ENCODE measurements at places on chromosomes 13 and 19.

DNA sequence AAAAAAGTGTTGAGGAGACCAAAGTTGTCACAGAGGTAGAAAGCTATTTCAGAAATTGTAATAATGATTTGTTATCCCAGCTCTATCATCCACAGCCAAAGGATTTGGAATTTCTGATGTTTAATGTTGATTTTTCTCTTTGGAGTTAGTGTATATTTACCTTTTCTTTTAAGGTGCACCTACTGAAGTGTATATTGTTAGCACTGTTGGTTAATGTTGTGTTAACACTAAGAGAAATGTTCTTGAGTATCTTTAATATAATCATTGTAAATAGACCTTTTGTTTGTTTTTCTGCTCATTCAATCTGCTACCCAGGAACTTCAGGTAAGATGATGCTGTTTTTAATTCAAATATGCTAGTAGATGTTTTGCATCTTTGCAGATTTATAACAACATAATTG, 57.5 kb downstream of the ZAR1L start:
- no peak for DNase-seq

DNA sequence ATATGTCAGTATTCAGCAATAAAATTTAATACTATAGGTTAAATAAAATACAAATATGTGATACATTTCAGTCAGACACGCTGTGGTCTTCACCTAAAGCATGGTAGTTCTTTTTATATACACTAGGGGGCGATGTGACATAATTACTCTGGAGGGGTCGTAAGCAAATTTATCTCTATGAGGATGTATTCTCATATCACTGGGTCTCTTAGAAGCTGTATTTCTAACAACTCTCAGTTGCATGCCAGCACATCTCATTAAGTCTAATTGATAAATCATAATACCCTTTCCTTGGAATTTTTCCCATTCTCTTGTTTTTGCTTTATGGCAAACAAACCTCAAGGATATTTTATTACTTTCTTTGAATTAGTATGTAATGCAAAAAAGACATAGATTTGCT, 3.9 kb upstream of the PCDH17 start:
- DNase-seq = no peak

GRCh38 chr19:14482172-14482941, 7.2 kb upstream of the PTGER1 start:
- no peak for DNase-seq

DNA sequence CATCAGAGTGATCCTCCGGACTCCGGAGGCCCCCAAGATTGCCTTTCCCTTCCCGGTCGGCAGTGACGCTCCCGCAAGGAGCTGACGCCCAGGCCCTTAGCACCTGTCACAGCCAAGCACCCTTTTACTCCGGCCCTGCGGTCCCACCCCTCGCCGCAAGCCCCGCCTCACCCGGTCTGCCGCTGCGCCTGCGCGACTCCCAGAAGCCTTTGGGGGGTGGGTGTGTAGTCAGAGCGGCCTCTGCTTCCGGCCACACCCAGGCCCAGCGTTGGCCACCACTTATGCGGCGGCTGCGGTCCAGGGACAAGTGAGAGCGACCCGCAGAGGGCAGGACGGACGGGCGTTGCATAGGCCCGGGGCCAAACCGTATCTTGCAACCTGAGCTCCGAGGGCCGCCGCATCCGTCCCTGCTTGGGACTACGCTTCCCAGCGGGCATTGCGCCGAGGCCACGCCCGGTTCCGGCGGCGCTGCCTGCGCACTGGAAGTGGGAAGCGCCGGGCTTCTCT, 441 bp upstream of the ZFP28 start:
- DNase-seq = peak; percentile 48

- DNase-seq = no peak
These were observed 2567.7 kb upstream of the PCDH20 start for GRCh38 chr13:63983366-63983765.

DNA sequence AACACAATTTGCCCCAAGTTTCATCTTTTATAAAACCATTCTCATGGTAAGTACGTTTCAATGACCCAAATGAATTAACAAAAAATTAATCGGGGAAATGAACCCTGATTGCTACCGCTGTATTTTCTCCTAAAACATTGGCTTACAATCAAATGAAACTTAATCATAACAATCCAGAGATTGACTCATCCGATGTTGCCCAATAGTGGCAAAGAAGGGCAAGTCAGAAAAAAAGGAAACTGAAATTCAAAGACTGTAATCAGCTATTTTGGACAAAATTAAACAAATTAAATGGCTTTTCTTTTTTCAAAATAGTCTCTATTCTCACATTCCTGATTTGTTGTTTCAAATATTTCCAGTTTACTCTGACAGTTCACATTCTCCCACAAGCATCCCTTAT, 3.9 kb upstream of the ACOD1 start:
- peak; percentile 58 for DNase-seq

DNA sequence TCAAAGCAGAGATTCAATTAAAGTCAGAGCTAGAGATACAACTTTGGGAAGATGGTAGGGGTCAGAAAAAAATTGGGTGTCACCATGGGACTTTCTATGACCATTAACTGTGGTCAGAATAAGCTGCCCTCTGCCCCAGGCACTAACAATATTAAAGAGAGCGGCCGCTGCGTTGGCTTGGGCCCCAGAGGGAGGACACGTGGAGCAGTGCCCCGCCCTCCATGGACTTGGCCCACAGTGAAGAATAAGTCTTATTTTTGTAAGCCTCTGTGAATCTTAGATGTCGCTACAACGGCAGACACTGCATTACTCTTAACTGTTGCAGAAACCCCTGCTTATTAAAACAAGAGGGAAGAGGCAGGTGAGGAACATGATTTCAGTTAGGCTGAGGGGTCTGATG, 172.7 kb downstream of the UQCRFS1 start:
- DNase-seq = no peak

- no peak for DNase-seq
These were observed 14.8 kb downstream of the DDX39A start for GRCh38 chr19:14404312-14404711.

- peak; percentile 90 for DNase-seq
These were observed 87.2 kb upstream of the TNFSF11 start for GRCh38 chr13:42486711-42487198.

- no peak for DNase-seq
These were observed 2.9 kb upstream of the IRS2 start for GRCh38 chr13:109789262-109789661.

DNA sequence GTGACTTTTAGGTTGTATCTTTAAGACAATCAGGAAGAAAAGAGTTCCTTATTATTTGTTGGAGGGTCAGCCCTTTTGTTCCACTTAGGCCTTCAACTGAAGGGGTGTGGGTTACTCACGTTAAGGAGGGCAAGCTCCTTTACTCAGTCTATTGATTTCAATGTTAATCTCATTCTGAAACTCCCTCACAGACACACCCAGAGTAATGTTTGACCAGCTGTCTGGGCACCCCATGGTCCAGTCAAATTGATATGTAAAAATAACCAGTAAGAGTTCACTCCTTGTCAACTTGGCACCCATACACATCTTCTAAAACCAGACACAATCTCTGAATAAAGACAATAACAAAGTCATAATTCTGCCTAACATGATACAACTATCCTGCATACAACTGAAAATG, 292.9 kb downstream of the KLF5 start:
- no peak for DNase-seq

- no peak for DNase-seq
These were observed 74.9 kb downstream of the ALOX5AP start for GRCh38 chr13:30810261-30810701.

DNA sequence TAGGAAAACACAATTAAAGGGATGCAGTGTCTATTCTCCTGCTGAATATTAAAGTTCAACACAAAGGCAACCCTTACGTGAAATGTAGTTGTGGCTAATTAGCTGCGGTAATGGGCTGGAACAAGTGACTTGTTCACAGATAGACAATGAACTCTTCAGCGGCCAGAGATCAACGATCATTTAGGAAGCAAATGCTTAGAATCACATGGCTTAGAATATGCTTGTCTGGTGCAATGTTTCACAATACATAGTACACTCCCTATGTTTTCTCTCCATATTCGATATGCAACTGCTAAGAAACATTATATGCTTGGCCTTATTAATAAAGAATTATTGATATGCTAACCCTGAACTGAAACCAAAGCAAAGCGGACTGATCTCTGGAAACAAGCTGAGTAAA, 25.7 kb upstream of the MTUS2 start:
- no peak for DNase-seq

DNA sequence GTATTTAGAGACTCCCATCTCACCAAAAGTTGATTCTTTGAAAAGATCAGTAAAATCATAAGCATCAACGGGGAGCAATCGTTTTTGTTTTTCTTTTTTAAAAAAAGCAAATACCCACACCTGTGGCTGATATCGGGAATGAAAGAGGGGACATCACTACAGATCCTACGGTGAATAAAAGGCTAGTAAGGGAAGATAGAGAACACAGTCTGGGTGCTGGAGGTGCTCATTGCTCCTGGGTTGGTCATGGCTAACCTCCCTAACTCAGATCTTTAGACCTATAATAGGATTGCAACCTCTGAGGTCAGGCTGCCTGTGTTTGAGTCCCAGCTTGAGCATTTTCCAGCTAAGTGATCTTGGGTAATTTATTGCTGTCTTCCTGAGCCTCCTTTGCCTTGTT, 1.1 kb downstream of the EHD2 start:
- no peak for DNase-seq

- DNase-seq = no peak
These were observed 36.5 kb downstream of the GTF2F2 start for GRCh38 chr13:45156565-45157361.

- DNase-seq = no peak
These were observed 24.7 kb downstream of the CILP2 start for GRCh38 chr19:19562665-19563347.

DNA sequence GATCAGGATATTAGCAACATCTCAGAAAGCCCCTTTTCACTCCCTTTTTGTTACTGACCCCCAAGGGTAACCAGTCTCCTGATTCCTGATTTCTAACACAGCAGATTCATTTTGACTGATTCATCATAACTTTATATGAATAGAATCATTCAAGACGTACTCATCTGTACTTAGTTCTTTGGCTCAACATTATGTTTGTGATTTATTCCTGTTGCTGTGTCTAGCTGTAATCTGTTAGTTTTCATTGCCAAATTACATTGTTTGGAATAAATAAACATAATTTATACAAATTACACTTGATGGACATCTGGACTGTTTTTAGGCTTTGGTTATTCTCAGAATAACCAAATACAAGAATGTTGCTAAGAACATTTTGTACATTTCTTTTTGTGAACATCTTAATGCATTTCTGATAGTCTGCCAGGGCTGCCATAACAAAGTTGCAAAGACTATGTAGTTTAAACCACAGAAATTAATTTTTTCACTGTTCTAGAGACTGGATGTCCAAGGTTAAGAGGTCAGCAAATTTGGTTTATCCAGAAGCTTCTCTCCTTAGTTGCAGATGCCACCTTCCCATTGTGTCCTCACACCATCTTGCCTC, 62.8 kb upstream of the EDNRB start:
- DNase-seq = no peak

DNA sequence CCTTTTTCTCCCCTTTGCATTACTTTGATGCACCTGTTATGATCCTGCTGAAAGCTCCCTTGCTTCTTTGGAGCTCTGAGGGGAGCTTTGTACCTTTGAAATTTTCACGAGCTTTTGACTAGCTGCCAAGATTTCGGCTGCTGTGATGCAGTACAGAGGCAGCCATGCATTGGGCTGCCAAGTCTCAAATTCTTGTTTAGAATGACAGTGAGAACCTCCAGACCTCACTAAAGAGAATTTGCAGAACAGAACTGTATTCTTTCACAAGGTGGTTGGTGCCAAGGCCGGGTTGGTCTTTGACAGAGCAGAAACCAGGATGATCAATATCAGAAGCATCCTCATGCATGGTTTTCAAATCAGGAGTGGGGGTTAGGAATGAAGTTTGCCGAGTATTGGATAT, 414.8 kb downstream of the GPC5 start:
- DNase-seq = no peak

GRCh38 chr13:94556621-94557020, 39.3 kb downstream of the TGDS start:
- no peak for DNase-seq

GRCh38 chr19:5793188-5793587, 2.2 kb upstream of the DUS3L start:
- no peak for DNase-seq

DNA sequence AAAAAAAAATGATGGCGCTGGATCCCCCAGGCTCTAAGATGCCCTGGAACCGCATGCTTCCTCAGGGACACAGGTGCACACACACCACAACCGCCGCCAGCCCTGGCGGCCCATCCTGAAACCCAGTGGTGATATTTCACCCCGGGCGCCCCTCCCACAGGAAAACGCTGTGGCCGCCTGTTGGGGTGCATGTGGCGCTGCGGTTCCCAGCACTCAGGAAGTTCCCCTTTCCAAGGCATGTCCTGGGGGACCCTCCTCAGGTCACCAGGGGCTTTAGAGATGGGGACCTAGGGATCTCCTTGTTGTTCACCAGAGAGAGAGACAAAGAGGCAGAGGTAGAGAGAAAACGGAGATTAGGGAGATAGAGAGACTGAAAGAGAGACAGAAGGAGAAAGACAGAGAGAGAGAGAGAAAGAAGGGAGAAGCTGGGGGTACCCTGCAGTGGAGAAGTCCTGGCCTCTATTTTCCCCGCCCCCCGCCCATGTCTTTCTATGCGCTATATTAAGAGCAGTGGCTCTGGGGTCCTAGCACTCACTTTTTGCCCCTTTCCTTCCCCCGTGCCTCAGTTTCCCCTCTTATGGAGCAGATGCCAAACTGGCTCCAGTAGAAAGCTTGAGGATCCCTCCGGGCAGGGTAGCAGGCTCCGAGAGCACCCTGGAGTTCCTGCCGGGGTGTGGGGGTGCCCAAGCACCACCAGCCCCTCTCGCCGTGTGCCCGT, 2.3 kb downstream of the ADGRE2 start:
- DNase-seq = no peak

- no peak for DNase-seq
These were observed 1.5 kb downstream of the GPC6 start for GRCh38 chr13:93227878-93228642.

DNA sequence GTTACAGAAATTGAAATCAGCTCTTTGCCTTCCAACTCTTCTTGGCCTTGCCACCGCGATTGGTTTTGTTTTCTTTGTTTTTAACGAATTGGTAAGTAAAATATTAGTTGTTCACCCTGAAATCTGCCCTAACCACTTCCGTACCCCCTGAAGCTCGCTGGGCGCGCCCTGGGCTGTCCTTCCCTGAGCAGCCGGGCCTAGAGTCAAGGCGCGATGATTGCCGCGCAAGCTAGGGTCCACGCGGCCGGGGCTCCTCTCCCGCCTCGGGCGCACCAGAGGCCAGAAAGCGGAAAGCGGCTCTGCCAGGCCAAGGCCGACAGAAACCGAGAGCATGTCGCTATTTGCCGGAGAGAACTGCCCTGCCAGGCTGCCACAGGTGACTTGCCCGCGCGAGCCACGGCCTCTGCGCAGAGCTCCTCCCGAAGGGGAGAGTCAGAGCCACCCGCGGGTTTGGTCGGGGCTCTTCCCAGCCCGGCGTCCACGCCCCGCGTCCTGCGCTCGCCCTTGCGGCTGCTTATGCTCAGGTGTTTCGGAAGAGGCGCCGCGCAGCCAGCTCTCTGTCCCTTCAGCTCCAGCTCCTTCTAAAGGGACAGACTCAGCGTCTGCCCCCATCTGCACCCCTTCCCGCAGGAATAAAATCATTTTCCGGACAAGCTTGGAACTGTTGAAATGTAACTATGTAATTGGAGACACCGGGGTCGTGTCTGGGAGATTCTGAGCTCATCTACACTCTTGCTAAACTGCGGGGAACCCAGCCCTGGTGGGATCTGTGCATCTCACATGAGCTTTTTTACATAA, 6.6 kb upstream of the CDX2 start:
- no peak for DNase-seq

Data from RWPE1 (cell line).